Fibroblast of skin of left quadriceps (primary cell): ENCODE measurements at places on chromosomes 12 and 14.

DNA sequence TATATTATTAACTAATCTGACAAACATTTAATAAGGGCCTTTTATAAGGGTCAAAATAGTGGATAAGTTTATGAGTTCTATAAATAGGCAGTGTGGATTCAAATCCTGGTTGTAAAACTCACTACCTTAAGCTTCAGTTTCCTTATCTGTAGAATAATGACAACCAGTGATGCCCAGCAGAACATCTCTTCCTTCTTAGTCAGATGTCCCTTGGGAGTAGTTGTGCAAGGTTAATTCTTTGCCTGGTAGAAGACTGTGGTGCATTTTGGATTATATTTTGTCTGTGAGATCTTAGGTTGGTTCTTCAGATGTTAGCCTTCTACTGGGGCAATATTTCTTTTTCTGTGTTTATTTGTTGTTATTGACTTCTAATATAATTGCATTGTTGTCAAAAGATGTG lies 59.5 kb downstream of the ARID2 start:
- DNase-seq: peak; percentile 53

- no peak for DNase-seq
Observed at GRCh38 chr12:124939079-124939420, 24.6 kb upstream of the UBC start.

DNA sequence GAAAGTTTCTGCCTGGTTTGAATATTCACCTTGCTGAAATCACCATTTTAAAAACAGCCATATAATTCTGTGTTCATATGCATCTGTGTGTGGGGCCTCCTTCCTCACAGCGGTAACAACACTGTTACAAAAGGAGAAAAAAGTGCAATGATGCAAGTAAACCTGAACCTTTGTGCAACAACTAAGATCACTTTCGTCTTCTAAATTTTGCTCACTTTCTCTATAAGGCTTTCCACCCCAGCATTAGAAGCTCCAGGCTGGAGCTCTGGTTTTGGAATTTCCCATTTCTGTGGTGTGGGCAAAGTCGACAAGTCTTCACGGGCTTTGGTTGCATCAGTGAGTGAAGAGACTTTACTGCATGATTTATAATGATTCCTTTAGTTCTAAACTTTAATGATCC lies 18.4 kb downstream of the FGD6 start:
- no peak for DNase-seq

DNA sequence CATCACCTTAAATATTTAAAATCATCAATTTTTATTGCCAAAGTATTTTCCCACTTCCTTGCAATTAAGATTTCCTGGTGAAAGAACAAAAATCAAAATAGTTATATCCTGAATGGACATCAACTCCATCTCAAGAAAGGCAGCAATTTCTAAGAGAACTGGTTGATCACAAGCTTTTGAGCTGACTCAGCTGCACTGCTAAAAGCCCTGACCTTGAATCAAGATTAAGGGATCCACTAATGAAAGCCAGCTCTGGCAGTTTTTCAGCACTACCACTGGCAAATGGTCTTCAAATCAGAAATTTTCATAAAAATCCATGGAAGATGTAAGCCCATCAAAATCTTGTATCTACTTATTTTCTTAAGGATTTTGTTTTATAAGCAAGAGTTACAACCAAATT lies 123.4 kb downstream of the SLC6A15 start:
- DNase-seq: no peak

DNA sequence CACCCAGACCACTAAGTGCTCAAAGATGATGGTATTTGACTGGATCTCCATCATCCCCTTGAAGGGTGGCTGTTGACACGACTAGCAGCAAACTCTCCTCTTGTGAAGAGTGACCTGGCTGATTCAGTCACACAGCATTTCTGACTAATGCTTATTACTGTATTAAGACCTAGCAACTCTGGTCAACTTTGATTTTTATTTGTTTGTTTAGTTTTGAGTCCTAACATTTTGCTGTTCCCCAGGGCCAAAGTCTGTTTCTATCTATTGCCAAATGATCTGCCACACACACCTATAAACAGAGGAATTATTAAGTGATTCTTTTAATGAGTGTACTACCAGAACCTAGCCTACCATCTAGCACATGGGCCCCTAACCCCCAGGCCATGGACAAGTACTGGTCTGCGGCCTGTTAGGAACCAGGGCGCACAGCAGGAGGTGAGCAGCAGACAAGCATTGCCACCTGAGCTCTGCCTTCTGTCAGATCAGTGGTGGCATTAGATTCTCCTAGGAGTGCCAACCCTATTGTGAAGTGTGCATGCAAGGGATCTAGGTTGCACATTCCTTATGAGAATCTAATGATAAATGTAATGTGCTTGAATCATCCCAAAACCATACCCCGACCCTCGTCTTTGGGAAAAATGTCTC lies 120.0 kb downstream of the RPS6KA5 start:
- DNase-seq: no peak

DNA sequence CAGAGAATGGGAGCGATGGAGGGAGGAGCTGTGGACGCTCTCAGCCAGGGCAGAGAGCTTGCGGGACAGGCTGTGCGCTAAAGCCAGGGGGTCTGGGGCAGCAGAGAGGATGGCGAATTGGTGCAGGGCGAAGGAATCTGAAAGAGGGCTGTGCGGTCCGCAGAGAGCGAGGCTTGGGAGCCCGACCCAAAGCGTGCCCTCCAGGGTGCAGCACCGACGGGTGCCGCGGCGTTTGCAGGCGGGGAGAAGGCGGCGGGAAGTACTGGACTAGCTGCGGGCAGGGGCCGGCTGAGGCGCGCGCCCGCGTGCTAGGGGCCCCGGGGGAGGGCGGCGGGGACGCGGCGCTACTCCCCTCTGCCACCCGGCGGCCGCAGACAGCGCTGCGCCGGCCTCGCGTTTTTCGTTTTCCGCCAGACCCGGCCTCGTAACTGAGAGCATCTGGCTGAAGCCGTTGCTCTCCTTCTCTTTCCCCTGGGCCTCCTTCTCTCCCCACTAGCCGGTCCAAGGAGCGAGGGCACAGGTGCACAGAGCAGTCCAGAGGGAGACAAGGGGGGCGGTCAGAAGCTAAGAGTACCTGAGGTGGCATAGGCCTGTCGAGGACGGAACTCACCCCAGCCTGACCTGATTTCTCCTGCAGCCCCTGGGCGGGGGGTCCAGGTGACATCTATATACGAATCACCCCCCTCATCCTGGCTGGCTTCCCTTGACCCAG lies 24.9 kb downstream of the SLC6A12 start:
- no peak for DNase-seq

DNA sequence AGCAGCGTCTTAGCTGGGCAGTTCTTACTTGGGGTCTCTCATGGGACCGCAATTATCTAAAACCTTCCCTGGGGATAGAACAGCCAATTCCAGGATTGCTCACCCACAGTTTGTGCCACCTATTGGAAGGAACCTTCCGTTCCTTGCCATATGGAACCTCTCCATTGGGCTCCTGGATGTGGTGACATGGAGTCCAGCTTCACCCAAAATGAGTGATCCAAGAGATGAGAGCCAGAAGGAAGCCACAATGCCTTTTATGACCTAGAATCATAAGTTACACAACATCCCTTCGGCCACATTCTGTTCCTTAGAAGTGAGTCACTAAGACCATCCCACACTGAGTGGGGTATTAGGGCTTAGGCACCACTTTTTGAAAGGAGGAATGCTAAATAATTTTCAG lies 164.4 kb downstream of the FBXL14 start:
- DNase-seq: peak; percentile 52

- no peak for DNase-seq
Observed at GRCh38 chr12:116882742-116883141, 1.5 kb upstream of the HRK start.

GRCh38 chr14:80428171-80428570 lies 216.9 kb upstream of the DIO2 start:
- DNase-seq: peak; percentile 23
